Left lung (tissue), 14 donors: ENCODE measurements at places on chromosomes 5 and 9.
A peak's percentile ranks its signal among the peaks of the same experiment; 100 is the strongest.

GRCh38 chr5:116564756-116565490 lies 9.7 kb downstream of the SEMA6A start:
- H3K27ac ChIP-seq, result no peak overlapping the region
- no peaks in the 10 kb centered on the region for H3K36me3 ChIP-seq
- H3K4me3 ChIP-seq, result no peak overlapping the region
- H3K27me3 ChIP-seq, result no peaks in the 10 kb centered on the region
- DNase-seq, result no peak

DNA sequence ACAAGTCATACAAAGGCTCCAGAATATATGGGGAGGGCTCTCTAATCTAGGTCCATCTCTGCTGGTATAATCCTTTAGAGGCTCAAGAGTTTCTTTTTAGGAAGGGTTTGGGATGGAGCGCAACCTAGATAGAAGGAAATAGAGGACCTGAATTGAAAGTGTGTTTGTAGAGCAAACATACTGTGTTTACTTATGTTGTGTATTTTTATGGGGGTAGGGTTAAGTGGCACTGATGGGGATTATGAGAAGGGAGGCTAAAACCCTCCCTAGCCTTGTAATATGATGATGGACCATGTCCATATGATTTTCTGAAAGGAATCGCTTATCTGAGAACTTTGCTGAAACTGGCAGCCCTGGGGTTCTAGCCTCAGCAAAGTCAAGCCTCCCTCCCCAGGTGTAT lies 4.4 kb upstream of the ELL2 start:
- no peak overlapping the region for H3K27ac ChIP-seq
- no peak overlapping the region for H3K4me3 ChIP-seq

- no peaks in the 10 kb centered on the region for H3K27me3 ChIP-seq
- peak overlapping the region; percentile 28 for H3K27ac ChIP-seq
- no peak overlapping the region for H3K4me3 ChIP-seq
- H3K36me3 ChIP-seq, result no peaks in the 10 kb centered on the region
- H3K4me1 ChIP-seq, result peaks cover 18% of the 10 kb centered on the region
Measured at GRCh38 chr5:172444110-172444510, 10.2 kb downstream of the SH3PXD2B start.

DNA sequence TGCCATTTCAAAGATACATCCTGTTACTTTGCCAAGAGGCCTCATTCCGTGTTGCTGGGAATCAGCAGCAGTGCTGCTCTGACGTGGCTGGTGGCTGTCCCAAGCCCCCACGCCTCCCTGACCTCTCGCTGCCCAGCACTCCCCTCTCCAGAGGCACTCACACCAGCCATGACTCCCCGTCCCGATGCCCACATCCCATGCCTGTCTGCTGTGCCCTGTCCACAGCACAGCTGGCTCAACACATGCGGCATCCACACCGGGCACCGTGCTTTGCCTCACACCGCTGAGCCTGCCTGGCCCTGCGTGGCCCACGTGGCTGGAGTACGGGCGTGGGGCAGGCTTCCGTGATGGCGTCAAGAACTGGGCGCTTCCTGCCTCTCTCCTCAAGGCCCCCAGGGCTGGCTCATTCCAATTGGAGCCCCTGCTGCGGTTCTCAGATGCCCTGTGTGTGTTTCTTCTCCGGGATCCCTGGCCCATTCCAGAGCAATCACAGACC lies 7.8 kb upstream of the LCN1 start:
- no peak overlapping the region for H3K4me3 ChIP-seq
- no peak for DNase-seq
- H3K36me3 ChIP-seq, result no peaks in the 10 kb centered on the region
- no peaks in the 10 kb centered on the region for H3K4me1 ChIP-seq
- no peaks in the 10 kb centered on the region for H3K27me3 ChIP-seq

GRCh38 chr5:179612577-179613459 lies 10.7 kb downstream of the HNRNPH1 start:
- H3K4me3 ChIP-seq, result no peak overlapping the region
- H3K27me3 ChIP-seq, result no peaks in the 10 kb centered on the region
- DNase-seq, result no peak
- peaks cover 50% of the 10 kb centered on the region for H3K4me1 ChIP-seq
- H3K36me3 ChIP-seq, result no peaks in the 10 kb centered on the region

GRCh38 chr9:967903-968641 lies 8.4 kb upstream of the DMRT3 start:
- H3K27ac ChIP-seq, result no peak overlapping the region
- H3K36me3 ChIP-seq, result no peaks in the 10 kb centered on the region
- H3K4me1 ChIP-seq, result peaks cover 16% of the 10 kb centered on the region
- H3K27me3 ChIP-seq, result peaks cover 98% of the 10 kb centered on the region
- DNase-seq, result no peak
- no peak overlapping the region for H3K4me3 ChIP-seq

DNA sequence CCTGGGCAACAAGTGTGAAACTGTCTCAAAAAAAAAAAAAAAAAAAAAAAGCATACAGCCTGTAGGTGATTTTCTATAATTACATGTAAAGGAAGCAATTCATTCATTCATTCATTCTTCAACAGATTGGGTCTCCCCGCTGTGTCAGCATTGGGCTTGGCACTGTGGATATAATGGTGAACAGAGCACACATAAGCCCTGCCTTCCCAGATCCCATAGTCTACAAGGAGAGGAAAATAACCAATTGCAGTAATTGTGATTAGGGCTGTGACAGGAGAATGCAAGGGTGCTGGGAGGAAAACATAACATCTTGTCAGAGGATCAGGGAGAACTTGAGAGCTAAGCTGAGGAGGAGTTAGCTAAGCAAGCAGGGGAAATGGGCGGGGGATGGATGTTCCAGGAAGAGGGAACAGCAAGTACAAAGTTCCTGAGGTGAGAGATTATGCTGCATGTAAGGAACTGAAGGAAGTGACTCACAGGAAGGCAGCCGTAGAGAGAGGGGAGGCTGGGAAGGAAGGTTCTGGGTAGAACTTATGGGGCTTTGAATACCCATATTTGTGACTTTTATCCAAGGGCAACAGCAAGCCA lies 24.0 kb upstream of the KLF9 start:
- peaks cover 5% of the 10 kb centered on the region for H3K4me1 ChIP-seq
- H3K4me3 ChIP-seq, result no peak overlapping the region
- H3K27ac ChIP-seq, result peak overlapping the region; percentile 68

DNA sequence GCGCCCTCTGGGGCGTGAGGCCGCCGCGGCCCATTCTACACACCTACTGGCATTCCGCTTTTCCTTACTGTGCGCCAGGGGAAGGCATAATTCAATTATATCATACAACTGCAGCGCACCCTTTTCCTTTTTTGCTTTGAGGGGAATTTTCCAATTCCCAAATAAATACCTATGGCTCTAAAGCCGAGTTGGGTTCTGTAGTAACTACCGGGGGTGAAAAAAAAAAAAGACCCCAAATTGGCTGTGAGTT lies 34.1 kb upstream of the NFIB start:
- H3K27ac ChIP-seq, result peak overlapping the region; percentile 77
- no peak for DNase-seq
- no peaks in the 10 kb centered on the region for H3K36me3 ChIP-seq

GRCh38 chr5:175627005-175627404 lies 30.9 kb upstream of the HRH2 start:
- no peaks in the 10 kb centered on the region for H3K27me3 ChIP-seq
- no peak overlapping the region for H3K27ac ChIP-seq
- no peaks in the 10 kb centered on the region for H3K4me1 ChIP-seq
- no peak overlapping the region for H3K4me3 ChIP-seq
- no peak for DNase-seq

DNA sequence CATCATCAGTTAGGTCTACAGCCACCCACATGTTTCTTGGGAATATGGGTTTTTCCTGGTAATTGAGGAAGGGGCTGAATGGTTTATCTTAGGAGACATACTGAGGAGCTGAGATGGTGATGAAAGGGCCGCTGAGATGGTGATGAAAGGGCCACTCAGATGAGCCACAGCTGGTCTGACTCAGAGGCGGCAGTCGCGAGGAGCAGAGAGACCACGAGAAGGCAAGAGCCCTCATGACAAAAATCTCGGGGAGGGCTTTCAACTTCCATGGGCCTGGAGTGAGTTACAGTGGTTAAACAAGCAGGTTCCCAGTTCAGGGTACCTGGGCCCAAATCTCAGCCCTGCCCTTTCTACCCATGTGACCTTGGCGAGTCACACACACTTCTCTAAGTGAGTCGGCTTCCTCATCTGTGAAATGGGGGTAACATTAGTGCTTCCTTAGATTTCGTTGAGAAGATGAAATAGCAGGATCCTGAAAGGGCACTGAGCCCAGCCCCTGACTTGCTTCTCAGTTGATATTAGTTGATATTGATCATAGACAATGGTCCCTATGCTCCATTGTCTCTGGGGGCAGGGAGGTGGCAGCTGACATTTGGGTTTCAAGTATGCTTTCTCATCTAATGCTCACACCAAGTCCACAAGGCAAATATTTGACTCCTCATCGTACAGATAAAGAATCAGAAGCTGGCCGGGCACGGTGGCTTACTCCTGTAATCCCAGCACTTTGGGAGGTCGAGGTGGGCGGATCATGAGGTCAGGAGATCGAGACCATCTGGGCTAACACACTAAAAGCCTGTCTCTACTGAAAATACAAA lies 169.5 kb downstream of the RGS3 start:
- H3K27me3 ChIP-seq, result no peaks in the 10 kb centered on the region
- no peaks in the 10 kb centered on the region for H3K4me1 ChIP-seq
- H3K4me3 ChIP-seq, result no peak overlapping the region
- H3K36me3 ChIP-seq, result no peaks in the 10 kb centered on the region
- H3K27ac ChIP-seq, result no peak overlapping the region
- DNase-seq, result no peak

DNA sequence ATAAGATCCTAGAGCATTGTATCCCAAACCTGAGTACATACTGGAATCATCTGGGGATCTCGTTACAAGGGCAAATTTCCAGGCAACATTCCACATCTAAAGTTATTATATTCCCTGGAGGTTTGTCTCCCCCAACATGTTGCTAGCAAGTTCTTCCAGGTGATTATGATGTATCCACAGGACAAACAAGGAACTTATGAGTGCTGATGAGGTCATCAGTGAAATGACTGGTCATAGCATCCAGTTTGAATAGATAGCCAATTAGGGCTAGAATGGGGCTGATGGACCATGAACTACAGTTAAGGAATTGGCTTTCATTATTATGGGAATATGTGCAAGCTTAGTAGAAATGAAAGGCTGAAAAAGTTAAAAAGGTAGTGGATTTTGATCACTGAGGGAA lies 115.2 kb downstream of the CWC27 start:
- H3K4me1 ChIP-seq, result no peaks in the 10 kb centered on the region
- no peak overlapping the region for H3K4me3 ChIP-seq
- no peak for DNase-seq
- H3K27ac ChIP-seq, result no peak overlapping the region
- H3K27me3 ChIP-seq, result no peaks in the 10 kb centered on the region
- no peaks in the 10 kb centered on the region for H3K36me3 ChIP-seq

- no peak for DNase-seq
- no peaks in the 10 kb centered on the region for H3K4me1 ChIP-seq
- peaks cover 42% of the 10 kb centered on the region for H3K36me3 ChIP-seq
- no peak overlapping the region for H3K4me3 ChIP-seq
Measured at GRCh38 chr9:78306222-78307076, 9.5 kb downstream of the PSAT1 start.
